ENCODE measurements at places on chromosomes 6 and 20.

DNA sequence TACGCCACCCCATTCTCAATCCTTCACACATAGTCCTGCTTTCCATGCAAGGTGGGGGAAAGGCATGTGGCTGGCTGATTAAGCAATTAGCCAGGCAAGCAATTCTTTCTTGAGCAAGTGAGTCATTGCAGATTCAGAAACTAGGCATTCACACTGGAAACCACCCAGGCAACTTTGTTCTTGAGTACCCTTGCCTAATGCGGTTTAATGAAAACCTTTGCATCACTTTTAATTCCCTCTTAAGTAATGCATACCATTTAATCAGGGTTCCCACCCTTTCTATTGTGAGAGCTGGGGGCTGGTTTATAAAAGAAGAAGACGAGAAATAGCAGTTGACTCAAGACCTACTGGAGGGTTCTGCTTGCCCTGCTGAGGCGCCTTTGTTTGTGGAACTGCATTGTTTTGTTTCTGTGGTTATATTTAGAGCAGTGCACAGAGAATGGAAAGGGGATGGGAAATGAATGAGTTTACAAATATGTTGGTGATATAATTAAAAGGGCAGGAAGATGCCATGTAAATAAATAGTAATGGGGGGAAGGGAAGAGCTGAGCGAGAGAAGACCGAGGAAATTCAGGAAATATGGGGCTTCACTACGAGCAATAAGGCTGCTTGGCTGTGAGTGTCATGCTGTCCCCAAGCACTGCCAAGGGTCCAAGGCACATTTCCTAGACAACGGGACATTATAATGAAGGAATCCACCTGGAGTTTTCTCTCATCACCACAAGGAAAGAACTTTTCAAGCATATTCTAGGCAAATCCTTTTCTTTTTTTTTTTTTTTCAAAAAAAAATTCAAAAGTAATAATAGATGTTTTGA, 48.8 kb upstream of the TSHZ2 start:
- peak; percentile 10 for DNase-seq

GRCh38 chr6:31228476-31228875, 43.4 kb downstream of the HLA-C start:
- no peak for DNase-seq

- no peak for DNase-seq
Observed at GRCh38 chr20:4017051-4017712, 1.8 kb upstream of the RNF24 start.

- DNase-seq: no peak
Observed at GRCh38 chr20:51995551-51995951, 193.2 kb upstream of the SALL4 start.

- no peak for DNase-seq
Observed at GRCh38 chr6:150001295-150002008, 23.9 kb downstream of the RAET1L start.

DNA sequence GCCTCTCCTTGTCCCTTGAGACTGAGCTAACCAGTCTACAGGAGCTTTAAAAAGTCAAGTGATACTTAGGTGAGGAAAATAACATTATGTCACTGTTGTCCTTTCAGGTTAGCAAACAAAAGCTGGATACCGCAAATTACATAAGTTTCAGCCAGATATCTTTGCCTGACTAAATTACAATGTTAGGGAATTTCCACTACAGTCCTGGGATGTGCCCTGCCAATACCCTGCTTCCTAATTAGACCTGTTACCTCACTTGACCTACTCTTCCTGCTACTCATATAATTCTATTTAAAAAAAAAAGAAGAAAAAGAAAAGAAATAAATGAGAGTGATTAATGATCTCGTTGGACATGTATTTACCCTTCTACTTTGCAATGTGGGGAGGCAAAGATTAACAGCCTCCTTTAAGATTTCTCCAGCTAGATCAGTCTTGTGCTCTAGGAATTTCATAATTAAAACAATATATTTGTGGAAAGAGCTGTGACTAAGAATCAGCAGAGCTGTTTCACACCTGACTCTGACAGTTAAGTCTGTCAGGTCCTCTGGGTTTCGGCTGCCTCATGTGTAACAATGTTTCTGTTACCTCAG, 318.9 kb downstream of the HDGFL1 start:
- DNase-seq: no peak

DNA sequence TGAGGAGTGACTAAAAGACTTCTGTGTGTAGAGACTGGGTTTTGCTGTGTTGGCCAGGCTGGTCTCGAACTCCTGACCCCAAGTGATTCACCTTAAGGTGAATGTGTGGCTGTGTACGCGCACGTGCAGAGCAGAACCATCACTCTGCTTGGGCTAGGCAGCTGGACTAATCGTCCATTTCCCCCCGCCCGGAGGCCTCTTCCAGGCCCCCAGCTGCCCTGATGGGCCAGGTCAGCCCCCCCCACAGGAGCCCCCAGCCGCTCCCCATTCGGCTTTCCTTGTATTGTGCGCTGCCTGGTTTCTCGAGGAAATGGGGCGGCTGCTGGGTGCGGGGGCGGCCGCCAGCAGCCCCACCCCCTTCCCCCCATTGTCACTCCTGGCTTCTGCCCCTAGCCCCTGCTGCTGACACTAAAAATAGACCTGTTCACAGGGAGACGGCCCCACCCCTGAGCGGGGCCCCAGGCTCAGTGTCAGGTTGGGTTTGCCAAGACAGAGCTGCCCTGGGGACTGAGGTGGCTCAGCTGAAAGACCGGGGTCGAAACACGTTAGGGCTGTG, 24.6 kb upstream of the CSNK2A1 start:
- DNase-seq: no peak

DNA sequence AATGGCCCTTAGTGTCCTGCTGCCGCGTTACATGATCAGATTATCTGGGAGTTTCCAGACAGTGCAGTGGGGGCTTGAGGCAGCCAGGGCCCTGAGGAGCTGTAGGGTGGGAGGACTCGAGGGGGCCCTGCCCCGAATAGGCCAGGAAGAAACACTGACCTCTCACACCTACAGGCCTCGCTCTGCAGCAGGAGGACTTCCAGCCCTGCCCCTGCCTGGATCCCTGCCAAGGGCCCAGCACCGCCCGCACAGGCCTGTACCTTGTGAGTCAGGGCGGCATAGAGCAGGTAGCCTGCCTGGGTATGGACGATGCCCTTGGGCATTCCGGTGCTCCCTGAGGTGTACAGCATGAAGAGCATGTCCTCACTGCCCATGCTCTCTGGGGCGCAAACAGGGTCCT, 30.1 kb upstream of the APMAP start:
- DNase-seq: no peak

- no peak for DNase-seq
Observed at GRCh38 chr20:10893321-10893720, 219.5 kb upstream of the JAG1 start.

DNA sequence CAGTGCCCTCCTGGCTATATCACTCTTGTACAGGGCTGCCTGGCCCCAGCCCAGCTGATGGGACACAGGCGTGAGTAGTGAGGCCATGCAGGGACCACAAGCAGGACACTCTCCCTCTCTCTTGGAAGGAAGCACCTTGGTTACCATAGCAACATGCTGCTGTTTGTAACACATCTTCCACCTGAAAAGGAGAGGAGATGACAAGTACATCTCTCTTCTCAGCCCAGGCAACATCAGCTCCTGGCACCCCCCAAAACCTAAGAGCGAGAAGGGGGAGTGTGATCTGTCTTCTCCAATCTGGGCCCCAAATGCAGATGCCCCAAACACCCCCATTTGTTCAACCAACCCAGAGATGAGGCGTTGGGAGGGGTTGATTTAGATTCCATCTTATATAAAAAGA, 49.9 kb downstream of the KCNB1 start:
- DNase-seq: no peak

DNA sequence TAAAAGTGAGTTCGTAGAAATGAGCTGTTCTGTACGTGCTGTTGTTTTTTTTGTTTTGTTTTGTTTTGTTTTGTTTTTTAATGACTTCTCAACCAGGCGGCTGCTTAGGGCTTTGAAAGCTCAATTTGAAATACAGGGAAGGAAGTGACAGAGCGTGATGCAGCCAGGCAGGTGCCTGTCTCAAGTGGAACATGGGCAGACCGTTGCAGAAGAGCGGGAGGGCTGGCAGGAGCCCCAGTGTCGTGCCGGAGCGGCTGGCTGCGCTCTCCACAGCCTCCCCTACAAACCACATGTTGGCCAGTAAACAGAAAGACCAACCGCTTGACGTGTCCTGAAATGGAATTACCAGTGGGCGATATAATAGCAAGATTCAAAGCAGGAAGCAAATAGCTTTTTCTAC, 164.9 kb upstream of the RREB1 start:
- peak; percentile 4 for DNase-seq

GRCh38 chr6:22717915-22718314, 148.5 kb downstream of the HDGFL1 start:
- no peak for DNase-seq

DNA sequence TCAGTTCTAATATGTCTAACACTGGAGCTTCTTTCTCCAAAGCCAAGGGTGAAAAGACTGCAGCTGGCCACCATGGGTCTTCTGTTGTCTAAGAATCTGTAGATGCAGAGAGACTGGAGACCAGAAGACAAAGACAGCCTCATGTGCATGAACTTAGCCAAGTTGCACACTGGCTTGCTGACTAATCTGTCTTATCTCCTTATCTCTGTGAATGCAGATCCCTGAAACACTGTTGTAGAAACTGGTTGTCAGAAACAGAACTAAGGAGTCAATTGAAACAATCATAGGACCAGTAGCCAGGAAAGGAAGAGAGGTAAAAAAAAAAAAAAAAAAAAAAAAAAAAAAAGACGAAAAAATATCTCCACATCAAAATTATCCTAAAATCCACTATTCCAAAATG, 109.7 kb downstream of the BFSP1 start:
- DNase-seq: no peak

DNA sequence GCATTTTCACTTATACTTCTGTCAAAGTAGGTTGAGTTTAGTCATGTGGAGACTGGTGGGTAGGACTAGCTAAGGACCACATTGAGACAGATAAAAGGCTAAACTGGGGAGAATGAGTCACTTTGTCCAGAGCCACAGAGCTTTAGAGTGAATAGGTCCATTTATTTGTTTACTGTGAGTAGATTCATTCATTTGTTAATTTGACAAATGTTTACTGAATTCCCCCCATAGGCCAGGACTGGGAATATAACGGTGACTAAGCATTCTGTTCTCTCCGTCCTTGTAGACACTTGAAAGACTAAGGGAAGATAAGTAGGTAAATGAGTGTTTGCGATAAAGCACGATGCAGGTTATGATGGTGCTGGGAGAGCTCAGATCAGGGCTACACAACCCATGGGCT, 699.7 kb upstream of the ID4 start:
- no peak for DNase-seq

DNA sequence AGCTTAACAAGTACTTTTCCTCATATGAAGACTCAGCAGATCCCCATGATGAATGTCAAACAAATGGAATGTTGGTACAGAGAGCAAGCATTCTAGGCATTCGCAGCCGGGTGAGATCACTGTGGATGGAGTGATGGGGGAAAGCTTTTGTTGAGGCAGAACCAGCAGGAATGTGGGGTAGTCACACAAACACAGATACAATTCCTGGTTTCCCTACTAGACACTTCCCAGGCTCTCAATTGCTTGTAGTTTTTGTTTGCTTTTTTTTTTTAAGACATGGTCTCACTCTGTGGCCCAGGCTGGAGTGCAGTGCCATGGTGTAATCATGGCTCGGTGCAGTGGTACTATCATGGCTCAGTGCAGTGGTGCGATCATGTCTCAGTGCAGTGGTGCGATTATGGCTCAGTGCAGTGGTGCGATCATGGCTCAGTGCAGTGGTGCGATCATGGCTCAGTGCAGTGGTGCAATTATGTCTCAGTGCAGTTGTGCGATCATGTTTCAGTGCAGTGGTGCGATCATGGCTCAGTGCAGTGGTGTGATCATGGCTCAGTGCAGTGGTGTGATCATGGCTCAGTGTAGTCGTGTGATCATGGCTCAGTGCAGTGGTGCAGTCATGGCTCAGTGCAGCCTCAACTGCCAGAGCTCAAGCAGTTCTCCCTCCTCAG, 15.4 kb upstream of the IER3 start:
- peak; percentile 98 for DNase-seq

Measured in ELR (cell line).